Right forelimb (tissue), 1 donor: ENCODE measurements at places on chromosomes 2 and 18.

GRCh38 chr2:149991576-149991975, 404.0 kb upstream of the MMADHC start:
- no peak for DNase-seq

- DNase-seq = no peak
These were observed 2.9 kb upstream of the B4GALT6 start for GRCh38 chr18:31686986-31687928.

DNA sequence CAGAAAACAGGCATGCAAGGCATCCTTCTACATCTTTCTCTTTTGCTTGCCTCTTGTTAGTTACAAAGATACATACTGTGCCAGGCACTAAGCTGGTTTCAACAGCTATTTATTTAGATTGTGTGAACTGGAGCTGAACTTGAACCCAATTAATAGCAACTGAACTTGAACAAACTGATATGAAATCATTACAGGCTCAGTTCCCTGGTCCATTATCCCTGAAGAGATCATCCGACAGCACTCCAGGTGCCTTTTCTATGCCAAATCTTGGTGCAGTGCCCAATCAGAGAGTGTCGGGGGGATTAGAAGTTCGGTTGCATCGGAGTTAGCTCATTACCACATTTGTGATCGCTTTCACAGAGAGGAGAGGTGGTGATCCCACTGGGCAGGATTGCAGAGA, 477.6 kb downstream of the PARD3B start:
- no peak for DNase-seq

DNA sequence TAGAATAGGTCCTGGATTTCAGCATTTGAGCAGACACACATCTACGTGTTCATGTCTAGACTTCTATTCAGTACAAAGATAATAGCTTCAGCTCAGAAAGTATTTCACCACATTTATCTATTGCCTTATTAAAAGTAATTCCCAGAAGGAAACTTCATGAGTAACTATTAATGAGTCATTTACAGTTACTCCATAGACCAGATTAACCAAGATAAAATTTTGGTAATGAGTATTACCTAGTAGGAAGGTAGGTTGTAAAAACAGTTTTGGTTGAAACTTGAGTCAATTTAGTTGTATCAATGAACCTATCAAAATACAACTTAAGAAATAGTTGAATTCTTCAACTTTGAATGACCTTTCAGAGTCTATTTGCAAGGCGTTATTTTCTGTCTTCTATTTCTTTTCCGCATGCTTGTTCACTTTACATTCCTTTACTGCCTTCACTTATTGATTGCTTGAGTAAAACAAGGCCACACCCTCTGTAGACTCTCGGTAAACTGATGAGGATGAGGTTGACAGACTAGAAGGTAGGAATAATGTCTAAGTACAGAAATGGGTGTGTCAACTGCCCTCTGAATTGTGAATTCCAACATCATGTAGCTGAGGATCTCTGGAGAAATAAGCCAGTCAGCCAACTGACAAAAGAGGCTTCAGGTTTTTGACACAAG, 1165.6 kb upstream of the ZEB2 start:
- no peak for DNase-seq

DNA sequence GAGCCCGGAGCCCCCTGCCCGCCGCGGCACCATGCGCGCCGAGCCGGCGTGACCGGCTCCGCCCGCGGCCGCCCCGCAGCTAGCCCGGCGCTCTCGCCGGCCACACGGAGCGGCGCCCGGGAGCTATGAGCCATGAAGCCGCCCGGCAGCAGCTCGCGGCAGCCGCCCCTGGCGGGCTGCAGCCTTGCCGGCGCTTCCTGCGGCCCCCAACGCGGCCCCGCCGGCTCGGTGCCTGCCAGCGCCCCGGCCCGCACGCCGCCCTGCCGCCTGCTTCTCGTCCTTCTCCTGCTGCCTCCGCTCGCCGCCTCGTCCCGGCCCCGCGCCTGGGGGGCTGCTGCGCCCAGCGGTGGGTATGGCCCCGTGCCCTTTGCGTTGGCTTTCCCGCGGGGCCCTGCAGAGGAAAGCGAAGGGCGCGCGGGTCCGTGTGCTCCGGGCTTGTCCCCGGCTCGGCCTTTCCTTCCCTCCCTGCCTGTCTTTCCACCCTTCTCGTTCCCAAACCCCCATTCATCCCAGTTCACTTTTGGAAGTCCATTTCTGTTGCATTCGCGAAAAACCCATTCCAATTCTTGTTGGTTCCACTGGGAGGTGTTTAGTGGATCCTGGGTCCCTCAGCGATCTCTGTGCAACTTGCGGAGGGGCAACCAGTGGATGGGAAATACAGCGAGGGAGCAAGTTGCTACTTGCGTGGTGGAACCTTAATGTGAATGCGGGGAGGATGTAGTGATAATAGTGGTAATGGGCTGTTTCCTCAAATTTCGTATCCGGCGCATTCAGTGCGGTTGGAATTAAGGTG, 599 bp downstream of the ADAM23 start:
- no peak for DNase-seq

DNA sequence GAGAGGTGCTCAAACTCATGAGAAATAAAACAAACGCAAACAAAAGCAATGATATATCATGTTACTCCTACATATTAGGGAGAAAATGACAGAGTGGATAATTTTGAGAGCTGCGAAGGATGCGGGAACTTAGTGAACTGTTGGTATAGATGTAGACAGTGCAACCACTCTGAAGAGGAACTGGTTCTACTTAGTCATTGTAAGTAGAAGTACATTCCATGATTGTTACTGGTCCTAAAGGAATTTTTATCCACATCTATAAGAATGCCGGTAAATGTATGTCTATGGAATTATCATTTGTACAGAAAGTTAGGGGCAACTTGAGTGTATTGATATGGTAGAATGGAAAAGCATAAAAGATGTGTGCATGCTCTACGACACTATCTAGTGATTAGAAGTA, 1238.4 kb downstream of the LRP1B start:
- DNase-seq = no peak

DNA sequence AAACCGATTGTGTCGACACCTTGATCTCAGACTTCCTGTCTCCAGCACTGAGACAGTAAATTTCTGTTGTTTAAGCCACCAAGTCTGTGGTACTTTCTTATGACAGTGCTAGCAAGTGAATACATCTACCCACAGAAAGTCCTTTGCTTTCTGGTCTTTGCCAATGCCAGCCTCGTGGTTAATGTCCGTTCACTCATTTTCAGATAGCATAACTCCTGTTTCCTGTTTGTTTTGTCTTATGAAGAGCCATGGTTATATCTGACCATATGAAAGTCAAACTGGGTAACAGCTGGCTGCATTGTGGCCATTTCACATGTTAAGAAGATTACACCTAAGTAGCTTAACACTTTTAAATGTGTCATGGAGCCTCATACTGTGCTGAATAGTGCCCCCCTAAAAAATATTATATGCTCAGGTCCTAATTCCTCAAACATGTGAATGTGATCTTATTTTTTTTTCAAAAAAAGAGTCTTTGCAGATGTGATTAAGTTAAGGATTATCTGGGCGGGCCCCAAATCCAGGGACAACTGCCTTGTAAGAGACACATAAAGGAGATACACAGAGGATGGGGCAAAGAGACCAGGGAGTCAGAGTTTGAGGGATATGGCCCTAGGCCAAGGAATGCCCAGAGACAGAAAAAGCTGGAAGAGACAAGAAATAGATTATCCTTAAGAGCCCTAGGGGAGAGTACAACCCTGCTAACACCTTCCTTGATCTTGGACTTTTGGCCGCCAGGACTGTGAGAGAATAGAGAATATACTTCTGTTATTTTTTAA, 118.0 kb downstream of the KCNE4 start:
- no peak for DNase-seq

GRCh38 chr2:238864207-238865014, 16.5 kb downstream of the TWIST2 start:
- peak; percentile 87 for DNase-seq

DNA sequence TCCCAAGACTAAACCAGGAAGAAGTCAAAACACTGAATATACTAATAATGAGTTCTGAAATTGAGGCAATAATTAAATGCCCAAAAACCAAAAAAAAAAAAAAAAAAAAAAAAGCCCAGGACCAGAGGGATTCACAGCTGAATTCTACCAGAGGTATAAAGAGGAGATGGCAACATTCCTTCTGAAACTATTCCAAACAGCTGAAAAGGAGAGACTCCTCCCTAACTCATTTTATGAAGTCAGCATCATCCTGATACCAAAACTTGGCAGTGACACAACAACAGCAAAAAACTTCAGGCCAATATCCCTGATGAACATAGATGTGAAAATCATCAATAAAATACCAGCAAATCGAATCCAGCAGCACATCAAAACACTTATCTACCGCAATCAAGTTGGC, 108.5 kb upstream of the COL3A1 start:
- no peak for DNase-seq

DNA sequence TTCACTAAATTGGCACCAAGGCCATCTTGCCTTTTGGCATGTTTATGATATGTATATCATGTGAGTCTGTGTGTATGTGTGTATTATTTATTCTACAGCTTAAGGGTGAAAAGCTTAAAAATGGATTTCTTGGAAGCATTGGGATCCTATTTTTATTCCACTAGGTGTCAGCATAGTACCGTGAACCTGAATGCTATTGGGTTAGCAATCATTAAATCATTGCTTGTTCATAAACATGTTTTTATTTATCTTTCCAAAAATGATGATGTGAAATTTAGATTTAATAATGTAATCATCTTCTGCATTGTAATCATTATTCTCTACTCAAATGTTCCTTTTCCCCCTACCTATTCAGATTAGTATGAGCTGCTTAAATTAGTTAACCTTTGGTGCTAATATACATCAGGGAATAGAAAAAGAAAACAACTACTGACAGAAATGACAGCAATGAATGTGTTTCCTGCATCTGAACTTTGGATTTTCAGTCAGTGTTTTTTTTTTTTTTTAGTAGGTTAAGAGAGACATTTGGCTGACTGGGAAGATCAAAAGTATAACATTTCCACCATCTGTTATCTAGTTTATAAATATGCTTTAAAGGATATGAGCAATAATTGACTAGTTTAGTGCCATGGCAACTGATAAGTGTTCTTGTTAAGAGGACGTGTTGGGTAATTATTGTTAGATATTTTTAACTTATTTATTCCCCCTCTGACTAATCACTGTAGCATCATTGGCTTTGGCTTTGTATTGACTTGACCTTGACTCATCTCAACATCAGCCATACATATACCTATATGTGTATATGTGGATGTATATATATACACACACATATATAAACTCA, 14.1 kb upstream of the ZSWIM2 start:
- no peak for DNase-seq

- DNase-seq = no peak
These were observed 33.8 kb upstream of the ACYP2 start for GRCh38 chr2:54081574-54081973.

DNA sequence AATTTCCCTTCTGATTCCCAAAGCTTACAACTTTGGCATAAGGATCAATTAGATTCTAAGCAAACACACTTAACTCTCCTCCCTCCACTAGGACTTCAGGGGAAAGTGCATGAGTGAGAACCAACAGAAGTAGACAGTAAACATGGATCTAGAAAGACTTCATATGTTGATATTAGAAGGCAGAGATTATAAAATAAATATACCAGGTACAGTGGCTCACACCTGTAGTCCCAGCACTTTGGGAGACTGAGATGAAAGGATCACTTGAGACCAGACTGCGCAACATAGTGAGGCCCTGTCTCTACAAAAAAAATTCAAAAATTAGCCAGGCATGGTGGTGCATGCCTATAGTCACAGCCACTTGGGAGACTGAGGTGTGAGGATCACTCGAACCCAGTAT, 15.9 kb downstream of the NBEAL1 start:
- no peak for DNase-seq

GRCh38 chr2:97712693-97713295, 582 bp upstream of the ZAP70 start:
- no peak for DNase-seq
